ENCODE measurements at places on chromosomes 1 and 21. TPM values are rescaled to one million over a fixed set of nuclear protein-coding genes. Genes with fewer than 3 reads are reported as not detected.

HPCAL4 gene
- total RNA-seq = 0.03 TPM

C1orf167 gene
- total RNA-seq = not detected

PLA2G5 gene
- not detected for total RNA-seq

UBL4B gene
- total RNA-seq = not detected

CADM3 gene
- 0.57 TPM for total RNA-seq

B3GALT5 gene
- 0.57 TPM for total RNA-seq

RGS21 gene
- total RNA-seq = not detected

C1orf87 gene
- not detected for total RNA-seq

DNA sequence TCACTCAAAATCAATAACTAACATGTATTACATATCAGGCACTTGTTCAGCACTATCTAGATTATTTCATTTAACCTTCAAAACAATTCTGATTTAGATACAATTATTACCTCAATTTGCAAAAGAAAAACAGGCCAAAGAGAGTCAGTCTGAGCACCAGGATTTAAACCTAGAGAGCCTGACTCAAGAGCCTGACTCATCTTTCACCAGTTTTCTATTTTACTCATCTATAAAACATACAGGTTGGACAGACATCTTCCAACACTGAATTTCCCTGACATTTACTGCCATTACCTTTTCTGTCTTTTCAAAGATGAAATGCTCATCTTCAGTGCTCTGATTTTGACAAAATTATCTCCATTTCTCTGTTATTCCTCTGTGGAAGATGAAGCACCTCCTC is 116.5 kb downstream of the MRPL39 start:
- DNase-seq = no peak

GRCh38 chr1:152873495-152873894 is 4.6 kb upstream of the SMCP start:
- DNase-seq = no peak

- no peak for DNase-seq
Measured at GRCh38 chr1:2391931-2392509, 379 bp downstream of the RER1 start.

DNA sequence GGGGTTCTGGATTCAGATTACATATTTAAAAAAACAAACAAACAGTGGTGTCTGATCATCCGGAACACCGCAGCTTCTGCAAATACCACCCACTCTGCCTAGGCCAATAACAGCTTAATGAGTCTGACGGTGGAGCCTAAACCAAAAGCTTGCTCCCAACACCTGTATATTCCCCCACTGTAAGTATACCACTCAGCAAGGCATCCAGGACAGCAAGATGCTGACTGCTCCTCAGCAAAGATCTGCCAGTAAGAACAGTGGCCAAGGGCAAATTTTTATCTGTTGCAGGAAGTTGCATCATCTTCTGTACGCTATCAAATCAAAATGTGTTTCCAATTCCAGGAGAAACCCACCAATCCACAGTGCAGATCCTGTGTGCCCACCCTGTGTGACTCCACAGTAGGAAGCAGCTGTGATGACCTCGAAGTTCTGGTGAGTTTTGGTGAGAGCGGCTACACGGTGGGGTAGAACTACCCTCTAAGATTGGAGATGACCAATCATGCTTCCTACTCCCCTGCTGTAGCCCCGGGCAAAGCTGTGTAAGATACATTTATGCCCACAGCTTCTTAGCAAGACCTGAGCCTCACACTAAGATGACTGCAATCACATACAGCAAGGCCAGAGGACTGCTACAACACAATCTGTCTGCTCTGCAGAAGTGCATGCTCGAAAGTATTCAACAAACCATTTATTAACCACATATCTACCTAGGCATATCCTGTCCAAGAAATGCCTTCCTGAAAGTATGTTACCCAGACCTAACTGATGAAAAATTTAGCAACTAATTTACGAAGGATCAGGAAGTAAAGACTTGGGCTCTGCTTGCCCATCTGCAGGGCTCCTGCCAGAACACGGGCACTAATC is 30.5 kb downstream of the SIPA1L2 start:
- peak; percentile 39 for DNase-seq

DNA sequence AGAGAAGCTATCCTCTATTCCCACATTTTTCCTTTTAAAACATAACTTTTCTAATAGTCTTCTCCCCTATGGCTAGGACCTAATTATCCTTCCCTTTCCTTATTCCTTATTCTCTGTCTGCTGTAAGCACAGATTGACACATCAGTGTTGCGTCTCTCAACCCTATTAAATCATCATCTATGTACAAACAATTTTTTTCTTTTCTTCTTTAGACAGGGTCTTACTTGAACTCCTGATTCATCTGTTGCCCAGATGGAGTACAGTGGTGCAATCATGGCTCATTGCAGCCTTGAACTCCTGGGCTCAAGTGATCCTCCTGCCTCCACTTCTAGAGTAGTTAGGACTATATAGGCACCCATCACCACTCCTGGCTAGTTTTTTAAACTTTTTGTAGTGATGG is 8.3 kb downstream of the KLHDC9 start:
- no peak for DNase-seq

GRCh38 chr21:38297194-38297631 is 40.4 kb downstream of the KCNJ15 start:
- peak; percentile 83 for DNase-seq

GRCh38 chr1:230379928-230380327 is 46.2 kb downstream of the PGBD5 start:
- DNase-seq = no peak

- no peak for DNase-seq
Measured at GRCh38 chr1:17187051-17187450, 17.9 kb upstream of the PADI1 start.
